Cortex of kidney (tissue), 1 donor: ENCODE measurements at places on chromosomes 2 and 18.

GRCh38 chr2:15732341-15733077 is 140.8 kb downstream of the DDX1 start:
- DNase-seq: no peak

GRCh38 chr2:58631986-58632385 is 390.9 kb upstream of the FANCL start:
- DNase-seq: no peak

DNA sequence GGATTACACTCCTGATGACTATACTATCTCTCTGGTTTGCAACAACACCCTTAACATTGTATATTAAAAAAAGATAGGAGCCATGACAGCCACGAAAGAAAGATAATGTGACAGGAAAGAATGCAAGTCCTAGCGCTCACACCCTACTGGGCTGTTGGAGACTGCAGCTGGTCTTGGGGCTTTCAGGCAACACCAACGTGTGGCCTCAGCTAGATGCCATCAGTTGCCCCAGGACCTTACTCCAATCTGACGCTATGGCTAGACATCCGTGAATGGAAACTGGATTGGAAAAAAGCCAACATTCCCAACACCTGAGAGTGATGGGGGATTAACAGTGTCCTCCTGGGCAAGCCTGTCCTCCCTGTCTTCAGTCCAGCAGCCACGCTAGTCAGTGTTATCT is 357.4 kb upstream of the GULP1 start:
- no peak for DNase-seq

DNA sequence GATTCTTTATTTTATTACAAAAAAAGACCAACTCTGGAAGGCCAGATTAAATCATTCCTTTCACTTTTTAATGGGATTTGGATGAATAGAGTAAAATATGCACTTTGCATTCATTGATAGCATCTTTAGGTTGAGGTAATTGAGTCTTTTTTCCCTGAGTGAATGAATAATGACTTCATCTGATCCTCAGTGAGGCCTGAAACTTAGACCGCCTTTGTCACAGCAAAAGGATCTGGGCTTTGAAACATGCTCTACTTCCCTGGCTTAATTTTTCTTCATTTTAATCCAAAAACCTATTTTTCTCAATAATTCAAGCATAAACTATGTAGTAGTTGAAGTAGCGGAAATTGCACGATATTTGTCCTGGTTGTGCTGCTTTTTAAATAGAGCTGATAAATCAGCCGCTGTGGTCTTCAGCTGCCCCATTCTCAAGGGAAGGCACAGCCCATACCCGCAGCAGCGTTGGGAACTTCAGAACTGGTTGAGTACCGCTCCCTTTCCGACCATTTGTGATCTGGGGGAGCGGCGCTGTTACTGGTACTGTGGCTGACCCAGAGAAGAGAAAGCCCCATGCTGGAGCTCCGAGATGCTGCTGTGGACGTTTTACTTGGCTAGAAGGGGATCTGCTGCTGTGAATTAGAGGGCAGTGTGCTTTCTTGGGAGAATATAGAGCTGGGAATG is 145.3 kb upstream of the NFATC1 start:
- DNase-seq: no peak

DNA sequence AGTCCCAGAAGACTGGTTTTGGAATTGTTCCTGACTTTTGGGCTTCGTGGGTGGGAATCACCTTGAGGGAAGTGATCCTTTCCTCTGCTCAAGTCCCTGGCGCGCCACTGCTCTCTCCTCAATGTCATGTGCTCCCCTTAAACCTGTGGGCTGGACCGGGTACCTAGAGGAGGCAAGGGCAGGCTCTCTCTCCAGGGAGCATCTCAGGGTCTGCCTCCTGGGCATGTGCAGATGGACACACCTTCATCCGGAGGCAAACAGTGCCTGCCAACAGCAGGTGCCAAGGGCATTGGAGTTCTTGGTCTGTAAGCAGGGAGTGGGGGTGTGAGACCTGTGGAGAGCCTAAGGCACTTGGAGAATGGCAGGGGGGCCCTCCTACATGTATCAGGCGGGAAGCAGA is 142.6 kb downstream of the INHBB start:
- DNase-seq: no peak

GRCh38 chr2:125567100-125567499 is 1088.9 kb upstream of the GYPC start:
- no peak for DNase-seq

GRCh38 chr18:75349668-75350511 is 77.6 kb downstream of the SMIM21 start:
- no peak for DNase-seq

- DNase-seq: no peak
Observed at GRCh38 chr2:190343089-190343535, 277 bp upstream of the INPP1 start.

- no peak for DNase-seq
Observed at GRCh38 chr2:48514348-48515003, 15.5 kb upstream of the STON1 start.

DNA sequence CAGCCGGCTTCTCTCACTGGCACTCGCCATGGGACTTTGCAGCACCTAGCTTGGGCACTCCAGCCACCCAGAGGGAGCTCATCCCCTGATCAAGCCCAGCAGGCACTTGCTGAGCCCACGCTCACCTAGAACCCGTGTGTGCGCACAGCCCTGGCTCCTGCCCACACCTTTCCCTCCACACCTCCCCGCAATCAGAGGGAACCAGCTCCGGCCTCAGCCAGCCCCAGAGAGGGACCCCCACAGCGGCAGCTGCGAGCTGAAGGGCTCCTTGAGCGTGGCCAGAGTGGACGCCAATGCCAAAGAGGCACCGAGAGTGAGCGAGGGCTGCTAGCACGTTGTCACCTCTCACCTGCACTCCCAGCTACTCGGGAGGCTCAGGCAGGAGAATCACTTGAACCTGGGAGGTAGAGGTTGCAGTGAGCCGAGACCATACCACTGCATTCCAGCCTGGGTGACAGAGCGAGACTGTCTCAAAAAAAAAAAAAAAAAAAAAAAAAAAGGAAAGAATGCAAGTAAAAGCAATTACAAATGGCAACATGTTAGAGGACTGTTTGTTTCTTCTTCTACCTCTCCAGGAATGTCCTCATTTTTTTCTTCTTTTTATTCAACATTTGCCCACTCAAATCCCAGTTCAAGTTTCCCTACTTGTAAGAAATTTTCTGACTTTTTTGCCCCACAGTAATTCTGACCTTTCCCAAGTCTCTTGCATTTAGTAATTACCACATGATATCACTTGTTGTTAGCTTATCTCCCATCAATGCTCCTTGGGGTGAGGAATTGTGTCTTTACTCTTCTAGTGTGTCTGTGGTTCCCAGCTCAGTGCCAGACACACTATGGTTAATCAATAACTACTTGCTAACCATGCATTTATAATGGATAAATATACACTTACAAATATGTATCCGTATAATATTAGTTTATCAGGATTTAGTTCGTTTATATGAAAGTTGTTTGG is 40.6 kb upstream of the ST3GAL5 start:
- DNase-seq: no peak

DNA sequence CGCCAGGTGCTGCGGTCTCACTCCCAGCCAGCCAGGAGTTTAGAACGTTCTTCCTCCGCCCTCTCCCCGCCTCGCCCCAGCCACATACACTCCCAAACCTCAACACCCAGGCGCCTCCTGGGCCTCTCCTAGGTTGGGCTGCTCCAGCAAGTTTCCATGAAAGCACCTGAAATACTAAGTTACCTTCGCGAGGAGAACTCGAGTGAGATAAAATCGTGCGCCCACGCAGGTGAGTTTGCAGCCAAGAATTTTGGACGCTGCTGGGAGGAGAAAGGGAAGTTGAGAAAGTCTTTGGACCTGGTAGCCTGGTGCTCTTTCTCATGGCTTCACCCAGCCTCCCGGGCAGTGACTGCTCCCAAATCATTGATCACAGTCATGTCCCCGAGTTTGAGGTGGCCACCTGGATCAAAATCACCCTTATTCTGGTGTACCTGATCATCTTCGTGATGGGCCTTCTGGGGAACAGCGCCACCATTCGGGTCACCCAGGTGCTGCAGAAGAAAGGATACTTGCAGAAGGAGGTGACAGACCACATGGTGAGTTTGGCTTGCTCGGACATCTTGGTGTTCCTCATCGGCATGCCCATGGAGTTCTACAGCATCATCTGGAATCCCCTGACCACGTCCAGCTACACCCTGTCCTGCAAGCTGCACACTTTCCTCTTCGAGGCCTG is at the start of gene GPR39:
Gene GPR39 (plus strand): TSS at position 83 of the 673 bp plus-strand sequence.
- DNase-seq: no peak

DNA sequence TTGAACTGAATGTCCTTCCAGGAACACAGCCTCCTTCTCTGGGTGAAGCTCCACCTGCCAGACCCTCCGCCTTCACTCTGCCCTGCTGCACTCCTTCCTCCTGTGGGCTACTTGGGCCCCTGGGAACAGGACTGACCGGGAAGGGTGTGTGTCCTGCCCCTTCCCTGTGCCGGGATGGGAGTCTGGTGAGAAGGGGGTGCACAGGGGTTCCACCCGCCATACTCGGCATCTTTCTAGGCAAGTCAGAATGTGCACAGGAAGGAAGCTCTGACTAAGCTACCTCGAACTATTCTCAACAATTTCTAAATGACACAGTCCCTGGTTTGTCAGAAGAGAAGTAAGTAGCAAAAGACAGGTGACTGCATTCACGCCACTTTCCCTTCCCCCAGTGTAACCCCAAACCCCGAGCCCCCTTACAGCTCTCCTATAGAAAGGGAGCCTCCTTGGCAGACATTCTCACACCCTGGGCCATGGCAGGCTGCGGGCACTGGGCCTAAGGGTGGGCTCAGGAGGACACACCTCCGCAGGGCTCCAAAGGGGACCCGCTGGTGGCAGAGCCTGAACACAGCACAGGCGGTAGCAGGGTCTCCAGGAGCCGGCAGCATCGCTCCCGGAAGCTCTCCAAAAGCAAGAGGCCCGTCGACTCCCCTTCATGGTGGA is 184.1 kb downstream of the HDAC4 start:
- no peak for DNase-seq

GRCh38 chr2:202545523-202545922 is 89.2 kb upstream of the FAM117B start:
- DNase-seq: no peak

GRCh38 chr2:225086915-225087314 is 44.6 kb upstream of the DOCK10 start:
- no peak for DNase-seq

DNA sequence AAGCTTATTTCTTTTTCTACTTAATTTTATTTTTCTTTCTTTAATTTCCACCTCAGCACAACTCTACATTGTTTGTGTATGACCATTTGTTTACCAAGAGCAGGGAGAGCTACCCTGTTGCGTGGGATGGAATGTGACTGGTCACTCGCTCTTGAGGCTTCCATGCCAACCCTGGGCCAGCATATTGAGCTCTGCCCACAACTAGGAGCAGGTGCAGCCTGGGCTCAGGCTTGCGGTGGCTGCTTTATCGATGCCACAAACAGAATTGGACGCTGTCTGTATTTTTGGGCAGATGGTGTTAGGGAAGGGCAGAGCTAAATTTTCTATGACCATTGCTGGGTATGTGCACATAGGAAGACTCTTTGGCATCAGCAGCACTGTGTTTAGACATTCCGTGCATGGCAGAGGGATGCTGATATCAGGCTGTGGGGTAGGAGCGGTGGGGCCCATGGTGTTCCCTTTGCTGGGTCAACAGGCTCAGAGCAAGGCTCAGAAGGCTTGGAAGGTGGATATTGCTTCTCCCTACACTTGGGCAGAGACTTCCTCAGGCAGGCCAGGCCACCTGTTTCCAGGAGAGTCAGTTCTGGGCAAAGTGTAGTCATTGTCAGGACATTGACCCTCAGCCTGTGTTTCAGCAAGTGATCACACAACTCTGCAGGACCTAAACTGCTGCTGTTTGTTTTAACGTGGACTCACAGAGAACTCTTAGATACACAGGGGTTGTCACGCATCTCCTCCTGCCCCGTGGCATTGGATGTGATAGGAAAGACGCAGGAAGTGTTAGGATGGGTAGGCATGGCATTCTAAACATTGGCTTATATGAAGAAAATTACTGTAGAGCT is 40.2 kb downstream of the TMEM182 start:
- no peak for DNase-seq

GRCh38 chr2:45207101-45207500 is 197.8 kb upstream of the SIX2 start:
- no peak for DNase-seq

DNA sequence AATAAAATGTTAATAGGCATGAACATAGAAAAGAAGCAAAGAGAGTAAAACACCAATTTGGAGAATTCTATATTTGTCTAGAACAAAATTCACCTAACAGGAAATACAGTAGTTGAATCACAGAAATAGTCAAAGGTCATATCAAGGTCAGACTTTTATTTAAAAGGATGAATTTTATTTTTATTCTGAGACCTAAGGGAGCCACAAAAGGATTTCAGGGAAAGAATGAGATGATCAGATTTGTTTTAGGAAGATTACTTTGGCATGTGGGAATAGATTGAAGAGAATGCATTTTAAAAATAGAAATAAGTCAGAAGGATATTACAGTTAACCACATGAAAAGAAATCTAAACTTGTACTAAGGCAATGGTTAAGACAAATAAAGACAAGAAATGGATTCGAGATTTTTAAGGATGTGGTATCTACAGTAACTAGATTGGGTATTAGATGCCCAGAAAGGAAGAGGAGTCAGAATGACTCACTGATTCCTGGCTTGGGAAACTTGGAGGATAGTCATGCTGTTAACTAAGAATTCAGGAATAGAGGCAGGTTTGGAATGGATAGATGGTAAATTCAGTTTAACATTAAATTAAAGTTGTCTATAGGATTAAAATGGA is 56.0 kb downstream of the METTL4 start:
- DNase-seq: no peak
